ENCODE measurements at places on chromosomes 6 and 20.

DNA sequence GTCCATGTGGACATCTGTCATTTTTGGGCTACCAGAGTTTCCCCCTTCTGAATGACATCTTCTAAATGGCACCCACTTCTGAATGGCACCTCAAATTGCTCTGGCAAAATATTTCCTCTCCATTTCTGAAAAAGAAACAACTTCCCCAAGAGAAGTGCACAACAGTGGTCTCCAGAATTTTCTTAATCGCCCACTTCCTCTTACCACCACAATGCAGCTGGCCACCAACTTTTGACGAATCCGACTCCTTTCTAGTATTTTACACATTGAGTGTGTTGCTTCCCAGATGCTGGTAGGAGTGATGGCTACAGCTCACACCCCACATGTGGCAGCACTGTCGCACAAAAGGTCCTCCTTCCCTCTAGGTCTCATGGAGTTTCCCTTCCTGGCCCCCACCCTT, 216.1 kb downstream of the FOXA2 start:
- no peak for DNase-seq

DNA sequence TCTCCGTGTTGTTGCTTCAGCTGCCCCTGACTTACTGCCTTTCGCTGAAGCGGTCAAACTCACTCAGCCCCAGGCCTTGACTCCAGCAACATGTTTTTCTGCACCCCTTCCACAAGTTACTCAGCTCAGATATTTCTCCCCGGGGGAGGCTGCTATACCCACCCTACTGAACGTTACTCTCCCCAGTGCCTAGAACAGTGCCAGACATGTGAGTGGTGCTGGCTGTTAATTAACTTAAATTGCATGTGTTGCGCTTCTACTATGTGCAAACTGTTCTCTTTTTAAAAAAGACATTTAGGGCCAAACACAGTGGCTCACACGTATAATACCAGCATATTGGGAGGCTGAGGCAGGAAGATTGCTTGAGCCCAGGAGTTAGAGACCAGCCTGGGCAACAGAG, 41.2 kb upstream of the DOK5 start:
- DNase-seq: no peak

- DNase-seq: no peak
Observed at GRCh38 chr6:16681260-16681873, 79.9 kb downstream of the ATXN1 start.

DNA sequence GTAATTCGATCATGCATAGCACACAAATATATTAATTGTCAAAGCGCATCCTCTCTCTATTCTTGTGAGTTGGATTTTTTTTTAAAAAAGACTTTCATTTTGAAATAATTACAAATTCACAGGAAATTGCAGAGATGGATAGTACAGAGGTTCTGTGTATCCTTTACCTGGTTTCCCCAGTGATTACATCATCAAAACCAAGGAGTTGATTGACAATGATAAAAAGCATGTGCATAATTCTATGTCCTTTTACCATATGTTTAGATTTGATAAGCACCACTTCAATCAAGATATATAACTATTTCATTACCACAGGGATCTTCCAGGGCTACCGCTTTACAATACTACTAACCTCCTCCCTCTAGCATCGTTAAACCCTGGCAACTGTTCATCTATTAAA, 40.2 kb downstream of the CCN2 start:
- no peak for DNase-seq

GRCh38 chr6:119207327-119207726, 128.9 kb upstream of the FAM184A start:
- DNase-seq: no peak

DNA sequence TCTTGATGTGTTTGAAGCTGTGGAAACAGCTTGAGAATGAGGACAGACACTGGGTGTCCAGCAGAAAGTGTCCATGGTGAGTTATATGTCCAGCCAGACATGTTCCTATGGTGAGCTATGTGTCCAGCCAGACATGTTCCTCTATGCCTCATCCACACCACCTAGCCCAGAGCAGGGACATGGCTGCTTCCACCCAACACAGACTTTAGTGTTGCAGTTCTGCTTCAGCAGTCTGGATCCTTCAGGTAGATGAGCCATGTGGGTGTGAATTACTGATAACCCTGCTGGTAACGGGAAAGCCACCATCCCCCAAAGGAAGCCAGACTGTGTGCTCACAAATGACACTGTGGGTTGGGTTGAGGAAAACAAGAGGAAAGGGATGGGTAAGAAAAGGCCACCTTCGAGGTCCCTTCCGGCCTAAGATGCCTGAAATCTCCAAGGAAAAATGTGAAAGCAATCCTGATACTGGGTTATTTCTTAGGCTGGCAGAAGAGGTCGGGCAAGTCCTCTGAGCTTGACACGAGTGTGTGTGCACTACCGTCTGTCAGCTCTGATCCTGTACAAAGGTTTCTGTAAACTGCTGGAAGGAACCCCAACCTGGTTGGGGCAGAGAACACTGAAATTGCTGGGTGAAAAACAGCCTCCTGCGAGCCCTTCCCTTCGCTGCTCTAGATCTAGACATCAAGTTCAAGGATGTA, 77.8 kb downstream of the NINL start:
- no peak for DNase-seq

GRCh38 chr6:27502508-27503435, 29.9 kb upstream of the ZNF184 start:
- DNase-seq: peak; percentile 61

GRCh38 chr6:91161246-91161645, 574.4 kb upstream of the MAP3K7 start:
- no peak for DNase-seq

DNA sequence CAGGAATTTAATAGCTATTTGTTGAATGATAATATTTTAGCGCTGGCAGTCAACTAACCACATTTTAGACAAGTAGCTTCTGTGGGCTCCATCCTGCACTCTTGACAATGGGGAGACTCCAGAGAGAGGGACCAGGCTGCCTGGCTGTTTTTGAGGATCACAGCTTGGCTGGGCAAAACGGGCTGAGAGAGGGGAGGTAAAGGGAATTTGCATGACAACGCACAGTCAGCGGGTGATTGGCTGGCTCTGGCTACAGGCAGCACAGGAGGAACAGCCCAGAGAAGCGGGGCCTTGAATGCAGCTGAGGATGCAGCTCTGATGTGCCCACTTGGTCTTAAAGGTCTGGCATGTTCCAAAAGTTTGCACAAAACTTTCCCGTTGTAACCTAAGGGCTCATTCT, 41.2 kb downstream of the LRFN2 start:
- DNase-seq: no peak

- no peak for DNase-seq
Observed at GRCh38 chr6:148578489-148578814, 168.4 kb upstream of the UST start.

GRCh38 chr20:9241232-9241692, 172.4 kb downstream of the PLCB4 start:
- no peak for DNase-seq
